ENCODE measurements at places on chromosomes 3 and 15.
A peak's percentile ranks its signal among the peaks of the same experiment; 100 is the strongest.

- no peak for DNase-seq
These were observed 75.0 kb downstream of the STRIT1 start for GRCh38 chr3:155218462-155218861.

DNA sequence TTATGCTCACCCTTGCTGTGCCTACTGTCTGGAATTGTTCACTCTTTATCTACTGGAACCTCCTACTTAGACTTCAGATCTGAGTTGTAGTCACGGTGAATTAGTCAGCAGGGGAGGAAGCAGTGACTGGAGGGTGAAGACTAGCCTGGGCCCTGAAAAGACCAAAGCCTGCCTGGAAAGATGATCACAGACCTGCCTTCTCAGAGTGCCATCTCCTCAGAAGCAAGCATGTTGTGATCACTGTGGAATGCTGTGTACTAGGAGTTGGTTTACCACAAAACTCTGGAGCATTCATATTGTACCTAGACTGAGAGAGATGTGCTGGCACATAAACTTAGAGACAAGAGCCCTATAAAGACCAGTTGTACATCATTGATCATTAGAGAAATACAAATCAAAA, 100.7 kb upstream of the SCN10A start:
- DNase-seq = no peak

GRCh38 chr3:15102256-15102655, 3.3 kb upstream of the RBSN start:
- no peak for DNase-seq

DNA sequence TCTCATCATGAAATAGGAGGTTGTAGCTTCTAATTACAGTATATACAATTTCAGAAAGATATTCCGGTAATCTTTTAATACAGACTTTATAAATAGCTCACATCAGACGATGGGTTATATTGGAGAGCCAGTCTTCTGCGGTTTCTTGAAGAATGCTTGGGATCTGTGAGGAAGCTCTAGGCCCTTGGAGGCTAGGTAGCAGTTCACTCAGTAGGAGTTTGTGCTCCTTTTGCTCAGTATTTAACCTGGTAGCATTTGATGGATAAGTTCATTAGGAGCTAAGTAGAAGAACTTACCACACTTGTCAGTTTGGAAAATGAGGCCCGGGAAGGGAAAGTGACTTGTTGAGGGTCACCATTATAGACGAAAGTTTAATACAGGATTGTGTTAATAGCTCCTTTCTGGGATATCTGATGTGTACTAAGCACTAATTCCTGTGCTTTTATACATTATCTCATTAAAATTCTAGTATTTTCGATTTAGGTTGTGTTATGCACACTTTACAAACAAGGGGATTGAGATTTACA, 2.8 kb downstream of the FNDC3B start:
- DNase-seq = no peak

DNA sequence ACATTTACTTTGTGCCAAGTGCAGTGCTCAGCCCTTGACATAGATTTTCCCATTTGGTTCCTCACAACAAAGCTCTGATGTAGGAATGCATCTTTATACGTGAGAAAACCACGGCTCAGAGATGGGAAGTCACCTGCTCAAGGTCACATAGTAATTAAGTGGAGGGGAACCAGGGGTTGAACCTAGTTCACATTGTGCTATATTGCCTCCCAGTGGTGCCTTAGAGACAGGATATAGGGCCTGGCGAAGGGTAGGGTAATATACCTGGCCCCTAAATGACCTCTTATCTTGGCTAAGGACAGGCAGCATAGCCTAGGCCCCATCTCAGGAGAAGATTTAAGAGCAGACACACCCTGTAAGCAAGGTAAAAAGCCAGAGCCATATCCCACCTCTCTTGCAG, 71.5 kb downstream of the FOXP1 start:
- DNase-seq = no peak

DNA sequence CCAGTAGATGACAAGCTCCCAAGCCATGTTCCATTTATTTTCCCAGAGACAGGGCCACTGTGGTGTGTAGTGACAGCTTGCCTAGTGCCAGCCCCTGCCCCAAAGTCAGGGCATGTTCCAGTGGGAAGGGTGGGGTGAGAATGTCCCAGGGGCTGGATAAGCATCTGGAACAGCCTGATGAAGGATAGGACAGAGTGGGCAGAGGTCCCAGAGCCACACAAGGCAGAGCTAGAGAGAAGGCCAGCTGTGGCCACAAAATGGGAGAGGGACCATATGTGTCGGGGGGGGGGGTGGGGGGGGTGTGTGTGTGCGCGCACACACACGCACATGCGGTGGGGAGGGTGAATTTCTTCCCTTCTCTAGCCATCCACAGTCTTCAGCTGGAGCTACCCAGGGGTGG, 27.0 kb upstream of the TSPAN3 start:
- no peak for DNase-seq

- no peak for DNase-seq
These were observed 116.0 kb downstream of the TBC1D5 start for GRCh38 chr3:17626395-17626794.

DNA sequence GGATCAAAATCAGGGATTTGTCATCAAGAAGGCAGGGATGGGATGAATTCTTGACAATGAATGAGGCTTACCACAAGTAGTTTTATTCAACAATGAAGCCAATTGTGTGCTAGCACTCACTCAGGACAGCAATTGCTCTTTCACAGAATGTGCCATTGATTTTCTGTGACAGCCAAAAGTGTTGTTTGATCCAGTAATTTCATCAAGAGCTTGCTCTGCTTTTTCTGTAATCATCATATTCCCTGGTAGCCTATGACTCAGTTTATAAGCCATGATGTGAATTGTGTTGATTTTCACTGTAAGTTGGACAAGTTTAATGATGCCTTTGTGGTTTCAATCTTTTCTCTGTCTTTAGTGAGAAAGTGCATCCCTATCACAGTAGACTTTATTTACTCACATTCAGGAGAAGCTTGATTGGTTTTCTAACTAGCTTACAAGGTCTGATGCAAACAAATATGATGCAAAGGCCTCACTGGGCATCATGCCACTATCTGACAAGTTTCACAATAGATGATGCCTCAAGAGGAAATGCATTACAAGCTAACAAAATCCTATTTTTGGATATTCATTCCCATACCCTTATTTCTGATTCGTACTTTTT, 13.6 kb upstream of the CSRNP1 start:
- no peak for DNase-seq

DNA sequence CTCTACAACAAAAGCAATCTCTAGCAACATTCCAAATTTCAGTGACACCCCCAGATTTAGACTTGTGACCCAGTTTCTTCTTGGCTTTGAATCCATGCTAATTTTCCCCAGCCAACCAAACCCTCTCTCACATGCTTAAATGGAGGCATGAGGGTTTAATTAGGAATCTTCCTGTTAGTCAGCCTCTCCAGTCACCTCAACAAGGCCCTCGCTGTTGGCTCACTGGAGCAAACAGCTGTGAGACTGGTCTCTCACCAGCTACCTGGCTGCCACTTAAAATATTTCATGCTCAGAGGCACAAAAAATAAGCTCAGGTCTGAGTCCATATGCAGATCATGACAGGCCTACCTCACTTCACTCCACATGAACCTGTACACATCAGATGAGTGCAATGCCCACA, 630.4 kb upstream of the ADAMTS9 start:
- no peak for DNase-seq

DNA sequence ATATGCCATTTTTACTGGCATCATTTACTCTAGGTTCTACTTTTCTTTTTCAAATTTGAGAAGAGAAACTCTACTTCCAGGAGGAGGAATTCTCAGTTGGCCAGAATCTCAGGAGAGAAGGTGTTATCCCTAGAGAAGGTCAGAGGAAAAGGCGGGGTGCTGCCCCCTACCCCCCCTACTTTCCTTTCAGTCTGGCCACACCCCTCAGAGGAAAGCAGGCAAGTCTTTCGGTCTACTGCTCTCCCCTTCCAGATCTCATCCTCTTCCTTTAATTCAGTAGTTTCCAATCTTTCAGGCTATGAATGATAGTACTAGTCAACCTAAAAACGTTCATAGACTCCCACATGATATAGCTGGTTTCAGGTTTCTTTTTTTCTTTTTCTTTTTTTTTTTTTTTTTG, 366.5 kb upstream of the TBL1XR1 start:
- no peak for DNase-seq

GRCh38 chr15:77529394-77530159, 103.1 kb downstream of the LINGO1 start:
- no peak for DNase-seq

DNA sequence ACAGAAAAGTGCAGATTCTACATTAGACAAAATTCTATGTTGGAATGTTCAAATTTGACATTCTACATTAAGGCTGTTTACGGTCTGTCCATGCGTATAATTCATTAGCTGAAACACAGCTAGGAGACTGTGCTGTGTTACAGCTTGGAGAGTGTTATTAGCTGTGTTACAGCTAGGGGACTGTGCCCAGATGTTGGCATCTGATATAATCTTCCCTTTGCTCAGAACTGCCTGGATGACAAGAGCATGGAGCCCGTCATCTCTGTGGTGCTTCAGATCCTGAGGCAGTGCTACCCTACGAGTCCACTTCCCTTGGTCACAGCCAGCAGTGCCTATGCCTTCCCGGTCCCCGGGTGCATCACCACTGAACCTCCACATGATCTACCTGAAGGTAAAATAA, 177.0 kb downstream of the AGBL1 start:
- DNase-seq = no peak

- DNase-seq = no peak
These were observed 59.9 kb upstream of the RNU6-1 start for GRCh38 chr15:67899596-67900283.

DNA sequence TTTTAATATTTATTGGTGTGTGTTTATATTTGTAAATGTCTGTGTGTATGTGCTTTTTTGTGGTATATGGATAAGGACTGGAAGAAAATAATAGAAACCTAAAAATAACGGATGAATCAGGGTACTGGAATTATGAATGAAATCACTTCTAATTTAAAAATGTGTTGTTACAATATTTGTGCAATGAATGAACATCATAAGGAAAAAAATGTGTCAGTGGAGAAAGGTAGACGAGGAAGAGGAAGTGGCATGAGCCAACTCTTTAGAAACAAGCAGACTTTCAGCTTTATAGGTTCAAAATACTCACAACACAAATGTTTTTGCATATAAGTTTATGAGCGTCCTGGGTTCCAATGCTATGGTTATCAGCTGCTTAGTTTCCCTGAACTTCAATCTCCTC, 59.4 kb downstream of the SOX2 start:
- DNase-seq = no peak

DNA sequence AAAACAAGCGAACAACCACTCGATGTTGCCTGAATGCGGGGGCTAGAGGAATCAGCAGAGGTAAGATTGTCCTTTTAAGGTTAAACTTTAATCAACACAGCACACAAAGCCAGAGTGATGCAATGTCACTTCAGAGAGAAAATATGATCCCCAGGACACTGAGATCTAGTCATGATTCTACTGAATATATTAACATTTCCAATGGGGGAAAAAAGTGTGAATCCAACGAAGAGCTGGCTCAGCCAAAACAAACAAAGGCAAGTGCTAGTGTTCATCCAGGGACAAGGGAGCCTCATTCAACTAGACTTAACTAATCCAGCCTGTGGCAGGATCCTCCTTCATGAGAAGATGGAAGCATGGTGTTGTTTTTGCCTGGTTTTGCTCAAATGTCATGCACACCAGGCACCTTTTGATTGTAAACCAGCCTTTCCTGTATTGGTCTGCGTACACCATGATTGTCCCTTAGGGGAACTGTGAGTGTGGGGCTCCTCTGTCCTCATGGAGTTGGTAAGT, 35.8 kb downstream of the SCG5 start:
- DNase-seq = peak; percentile 16

- no peak for DNase-seq
These were observed 65.8 kb upstream of the ABHD17C start for GRCh38 chr15:80629355-80629754.

DNA sequence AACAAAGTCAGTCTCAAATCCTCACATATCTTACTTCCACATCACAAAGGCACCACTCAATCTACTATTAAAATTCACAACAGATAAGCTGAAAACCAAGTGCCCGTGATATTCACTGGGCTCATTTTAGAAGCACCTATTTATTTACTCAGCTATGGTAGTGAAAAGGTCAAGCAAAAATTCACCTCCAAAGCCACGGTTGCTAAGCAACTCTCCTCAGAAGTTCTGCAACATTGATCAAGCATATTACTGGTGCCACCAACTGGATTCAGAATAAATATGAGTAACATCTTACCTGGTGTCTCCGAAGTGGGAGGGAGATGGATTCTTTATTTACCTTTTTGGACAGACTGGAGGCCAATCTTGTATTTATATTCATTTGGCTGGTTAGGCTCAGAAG, 714.8 kb downstream of the FHIT start:
- no peak for DNase-seq

- DNase-seq = peak; percentile 22
These were observed 500 bp upstream of the ZSCAN2 start for GRCh38 chr15:84600331-84600686.

DNA sequence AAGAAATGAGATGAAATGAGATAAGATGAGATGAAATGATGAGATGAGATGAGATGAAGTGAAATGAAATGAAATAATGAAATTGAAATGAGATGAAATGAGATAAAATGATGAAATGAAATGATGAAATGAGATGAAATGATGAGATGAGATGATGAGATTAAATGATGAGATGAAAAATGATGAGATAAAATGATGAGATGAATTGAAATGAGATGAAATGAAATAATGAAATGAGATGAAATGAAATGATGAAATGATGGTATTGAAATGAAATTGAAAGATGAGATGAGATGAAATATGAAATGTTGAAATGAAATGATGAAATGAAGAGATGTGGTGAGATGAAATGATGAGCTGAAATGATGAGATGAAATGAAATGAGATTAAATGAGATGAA, 231.0 kb downstream of the GOLGA6L6 start:
- DNase-seq = no peak

DNA sequence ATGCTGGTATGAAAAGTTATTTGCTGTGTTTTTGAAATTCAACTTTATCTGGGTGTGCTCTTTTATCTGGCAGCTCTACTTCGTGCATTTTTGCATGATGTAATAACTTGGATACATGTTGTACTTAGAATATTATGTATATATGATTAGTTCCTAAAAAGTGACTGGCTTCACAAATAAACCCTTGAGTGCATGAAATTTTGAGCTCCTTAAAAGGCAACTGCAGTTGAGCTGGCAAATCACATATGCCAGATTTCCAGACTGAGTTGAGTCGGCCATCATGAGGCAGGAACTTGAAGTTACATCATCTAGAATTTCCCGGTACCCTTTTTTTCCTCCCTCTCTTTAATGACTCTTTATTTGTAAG, 162.5 kb downstream of the FNDC3B start:
- DNase-seq = no peak

DNA sequence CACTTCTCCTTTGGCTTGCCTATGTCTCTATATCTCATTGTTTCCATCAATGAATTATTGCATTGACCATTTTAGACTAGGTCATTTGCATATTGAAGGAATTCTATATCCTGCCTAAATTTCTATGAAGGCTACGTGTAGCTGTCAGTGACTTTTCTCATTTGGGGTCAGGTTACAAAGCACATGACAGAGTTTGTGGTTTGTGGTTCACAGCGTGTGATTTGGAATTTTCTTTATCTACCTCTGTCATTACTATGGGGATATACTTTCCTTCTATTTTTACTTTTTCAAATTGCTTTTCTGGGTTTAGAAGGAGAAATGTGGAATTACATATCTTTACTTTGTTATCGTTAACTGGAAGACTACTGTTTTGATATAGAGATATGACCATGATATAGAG, 317.3 kb upstream of the CFAP20DC start:
- no peak for DNase-seq
